ENCODE measurements at places on chromosomes 2 and 18.

- no peak for DNase-seq
These were observed 98.1 kb upstream of the CERS6 start for GRCh38 chr2:168357797-168358472.

DNA sequence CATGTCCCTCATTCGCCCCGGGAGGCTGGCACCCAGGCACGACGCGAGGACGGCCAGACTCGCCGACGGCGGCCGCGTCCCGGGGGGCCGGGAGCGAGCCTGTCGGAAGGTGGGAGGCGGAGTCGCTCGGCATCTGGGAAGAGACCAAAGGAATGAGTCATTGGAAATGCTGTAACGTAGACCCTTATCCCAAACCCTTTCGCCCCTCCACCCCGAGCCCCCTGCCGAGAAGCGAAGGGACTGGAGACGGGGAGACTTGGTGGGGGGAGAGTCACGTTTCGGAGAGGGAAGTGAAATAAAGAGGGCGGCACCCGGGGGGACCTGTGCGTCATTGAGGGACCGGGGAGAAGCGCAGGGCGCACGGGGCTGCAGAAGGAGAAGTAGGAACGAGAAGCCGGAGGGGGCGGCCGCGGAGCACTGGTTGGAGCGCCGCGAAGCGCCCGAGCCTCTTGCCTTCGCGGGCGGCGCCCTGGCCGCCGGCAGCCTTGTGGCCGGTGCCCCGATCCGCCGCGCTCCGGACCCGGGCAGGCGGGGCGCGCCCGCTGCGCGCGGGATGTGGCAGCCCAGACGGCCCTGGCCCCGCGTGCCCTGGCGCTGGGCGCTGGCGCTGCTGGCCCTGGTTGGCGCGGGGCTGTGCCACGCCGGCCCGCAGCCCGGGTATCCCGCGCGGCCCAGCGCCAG lies at the start of gene EMILIN2:
Gene EMILIN2 (plus strand): TSS at position 371 of the 681 bp plus-strand sequence. CDS start 183 bp downstream, at position 554.
- peak; percentile 81 for DNase-seq

- no peak for DNase-seq
These were observed 87.6 kb downstream of the C2orf74 start for GRCh38 chr2:61249521-61250071.

GRCh38 chr2:70144443-70145143 lies 46.2 kb downstream of the C2orf42 start:
- DNase-seq, result no peak

- no peak for DNase-seq
These were observed 116.1 kb upstream of the TACR1 start for GRCh38 chr2:75315436-75315835.

Measured in muscle of back (tissue), 13 donors.